ENCODE measurements at places on chromosomes 13 and 19.

GRCh38 chr13:45048890-45049407 lies 59.6 kb downstream of the GPALPP1 start:
- no peak for DNase-seq

DNA sequence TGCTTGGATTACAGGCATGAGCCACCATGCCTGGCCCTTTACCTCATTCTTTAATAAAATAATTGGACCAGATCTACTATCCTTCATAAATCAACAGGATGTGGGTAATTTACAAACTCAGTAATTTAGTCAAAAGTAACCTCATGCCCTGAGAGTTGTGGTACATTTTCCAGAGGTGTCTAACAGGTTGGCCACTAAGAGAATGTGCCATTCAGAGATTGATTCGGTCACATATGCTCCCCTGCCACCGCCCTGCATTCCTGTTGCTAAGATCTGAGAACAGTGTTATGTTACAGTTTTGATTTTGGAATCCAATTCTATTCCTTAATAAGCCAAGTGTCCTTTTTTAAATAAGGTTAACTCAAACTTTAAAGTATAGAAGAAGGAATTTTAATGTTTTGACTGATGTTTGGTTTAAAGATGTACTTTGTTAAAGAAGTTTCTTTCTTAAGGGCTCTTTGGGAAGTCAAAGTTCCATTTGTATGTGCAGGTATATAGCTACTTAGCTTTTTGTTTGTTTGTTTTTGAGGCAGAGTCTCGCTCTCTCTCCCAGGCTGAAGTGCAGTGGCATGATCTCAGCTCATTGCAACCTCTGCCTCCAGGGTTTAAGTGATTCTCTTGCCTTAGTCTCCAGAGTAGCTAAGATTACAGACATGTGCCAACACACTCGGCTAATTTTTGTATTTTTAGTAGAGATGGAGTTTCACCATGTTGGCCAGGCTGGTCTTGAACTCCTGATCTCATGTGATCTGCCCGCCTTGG lies 29.2 kb downstream of the PHF11 start:
- DNase-seq, result no peak

- peak; percentile 94 for DNase-seq
These were observed at the start of gene ZNF221 for GRCh38 chr19:43950834-43951645. TSS of gene ZNF221 (plus strand) at chr19:43951228. CDS start at chr19:43962727, 11,499 bp downstream.

- no peak for DNase-seq
These were observed 336.5 kb downstream of the FOXO1 start for GRCh38 chr13:40329781-40330485.

- no peak for DNase-seq
These were observed 233.7 kb downstream of the COG6 start for GRCh38 chr13:39888865-39889810.

DNA sequence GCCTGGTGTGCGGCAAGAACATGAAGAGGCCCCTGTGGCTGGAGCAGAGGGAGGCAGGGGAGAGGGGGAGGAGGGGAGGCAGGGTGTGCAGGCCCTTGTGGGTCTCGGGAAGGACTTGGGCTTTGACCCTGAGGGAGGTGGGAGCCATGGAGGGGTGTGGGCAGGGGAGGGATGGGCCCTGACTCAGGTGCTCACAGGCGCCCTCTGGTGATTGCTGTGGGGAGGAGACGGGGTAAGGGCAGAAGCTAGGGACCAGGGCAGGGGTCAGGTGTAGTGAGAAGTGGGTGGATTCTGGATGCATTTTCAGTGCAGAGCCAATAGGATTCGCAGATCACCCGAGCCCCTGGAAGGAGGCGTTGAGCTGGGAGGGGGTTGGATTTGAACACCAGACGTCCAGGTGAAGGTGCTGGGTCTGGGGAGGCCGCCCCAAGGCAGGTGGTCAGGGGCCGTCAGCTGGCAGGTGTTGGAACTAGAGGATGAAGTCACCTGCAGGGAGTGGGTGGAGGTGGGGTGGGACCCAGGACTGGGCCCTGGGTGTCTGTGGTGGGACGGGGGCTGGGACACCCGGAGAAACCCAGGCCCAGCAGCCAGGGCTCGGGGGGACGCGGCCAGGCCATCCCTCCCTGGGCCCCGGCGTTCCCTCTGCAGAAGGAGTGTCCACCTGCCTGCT lies 185.4 kb downstream of the KDM4B start:
- DNase-seq, result no peak
